T-helper 2 cell treated with Interferon-gamma antibody and Interleukin-4, amounts not matched to agents 5 μg/mL and 100 μg/mL, for 36 hours (primary cell): ENCODE measurements at places on chromosomes 16 and 17.

DNA sequence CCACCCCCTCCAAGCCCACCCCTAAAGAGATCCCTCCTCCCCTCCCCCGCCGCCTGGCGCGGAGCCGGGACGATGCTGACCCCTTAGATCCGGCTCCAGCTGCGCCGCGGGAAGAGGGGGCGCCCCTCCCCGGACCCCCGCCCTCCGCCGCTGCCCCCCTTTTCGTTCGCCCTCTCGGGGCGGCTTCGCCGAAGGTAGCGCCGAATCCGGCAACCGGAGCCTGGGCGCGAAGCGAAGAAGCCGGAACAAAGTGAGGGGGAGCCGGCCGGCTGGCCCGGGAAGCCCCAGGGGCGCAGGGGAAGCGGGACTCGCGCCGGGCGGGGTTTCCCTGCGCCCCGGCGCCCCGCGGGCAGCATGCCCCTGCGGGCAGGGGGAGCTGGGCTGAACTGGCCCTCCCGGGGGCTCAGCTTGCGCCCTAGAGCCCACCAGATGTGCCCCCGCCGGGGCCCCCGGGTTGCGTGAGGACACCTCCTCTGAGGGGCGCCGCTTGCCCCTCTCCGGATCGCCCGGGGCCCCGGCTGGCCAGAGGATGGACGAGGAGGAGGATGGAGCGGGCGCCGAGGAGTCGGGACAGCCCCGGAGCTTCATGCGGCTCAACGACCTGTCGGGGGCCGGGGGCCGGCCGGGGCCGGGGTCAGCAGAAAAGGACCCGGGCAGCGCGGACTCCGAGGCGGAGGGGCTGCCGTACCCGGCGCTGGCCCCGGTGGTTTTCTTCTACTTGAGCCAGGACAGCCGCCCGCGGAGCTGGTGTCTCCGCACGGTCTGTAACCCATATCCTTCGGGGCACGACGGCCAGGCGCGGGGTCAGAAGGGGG is 623 bp downstream of the CACNA1G start:
- no peak for DNase-seq

GRCh38 chr16:86322806-86323205 is 187.5 kb upstream of the FOXF1 start:
- DNase-seq: no peak

DNA sequence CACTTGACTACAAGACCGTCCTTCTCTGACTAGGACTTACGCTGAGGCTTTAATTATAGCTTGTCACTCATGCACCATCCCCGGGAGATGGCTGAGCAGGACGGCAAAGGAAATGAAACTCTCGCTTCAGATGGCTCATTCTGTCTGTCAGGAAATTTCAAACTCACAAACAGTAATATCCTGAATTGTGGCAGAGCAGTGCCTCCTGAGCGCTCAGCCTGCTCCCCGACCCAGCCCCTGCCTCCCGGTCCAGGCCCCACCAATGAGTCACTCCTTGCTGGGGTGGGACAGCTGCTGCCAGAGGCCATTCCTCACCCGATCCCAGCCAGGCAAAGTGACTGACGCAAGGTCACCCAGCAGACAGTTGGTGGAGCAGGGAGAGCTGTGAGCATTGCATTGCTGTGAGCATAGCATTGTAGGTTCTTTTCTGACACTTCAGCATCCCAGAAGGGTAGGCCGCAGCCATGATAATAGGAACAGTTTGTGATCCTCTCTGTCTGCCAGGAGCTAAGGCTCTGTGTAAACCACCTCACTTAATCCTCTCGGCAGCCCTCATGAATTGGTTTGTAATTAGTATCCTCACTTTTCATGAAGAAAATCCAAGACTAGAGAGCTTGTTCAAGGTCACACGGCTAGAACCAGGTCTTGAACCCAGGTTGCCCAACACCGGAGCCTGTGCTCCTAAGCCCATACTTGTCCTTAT is 20.9 kb downstream of the CCDC182 start:
- no peak for DNase-seq

DNA sequence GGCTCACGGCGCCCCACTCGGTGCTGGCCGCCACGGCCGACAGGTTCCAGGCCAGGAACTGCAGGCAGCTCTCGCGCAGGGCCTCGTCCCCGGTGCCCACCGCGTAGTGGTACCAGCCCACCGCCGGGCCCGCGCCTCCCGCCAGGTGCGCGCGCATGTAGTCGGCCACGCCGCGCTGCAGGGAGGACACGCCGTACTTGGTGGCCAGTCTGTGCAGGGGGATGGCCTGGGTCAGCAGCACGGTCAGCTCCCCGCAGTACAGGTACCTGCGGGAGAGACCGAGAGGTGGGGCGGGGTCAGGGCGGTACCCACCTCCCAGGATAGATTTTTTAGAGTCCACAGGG is 4.2 kb downstream of the BTBD17 start:
- DNase-seq: no peak

DNA sequence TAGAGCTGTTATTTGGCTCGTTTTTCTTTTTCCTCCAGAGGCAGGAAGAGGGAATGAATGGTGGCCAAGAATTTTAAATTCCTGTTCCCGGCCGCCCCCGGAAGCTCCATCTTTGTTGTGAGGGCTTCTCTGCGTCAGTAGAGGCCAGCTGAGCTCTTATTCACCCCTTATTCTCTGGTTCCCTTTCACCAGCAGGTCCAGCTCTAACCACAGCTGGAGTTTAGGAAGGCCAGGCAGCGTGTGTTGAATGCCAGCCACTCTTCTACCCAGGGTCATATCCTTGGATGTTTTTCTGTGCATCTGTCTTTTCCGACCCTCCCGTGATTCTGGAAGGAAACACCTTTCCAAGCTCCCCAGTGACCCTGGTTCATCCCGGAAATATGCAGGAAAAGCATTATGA is 570.5 kb downstream of the WWOX start:
- no peak for DNase-seq

DNA sequence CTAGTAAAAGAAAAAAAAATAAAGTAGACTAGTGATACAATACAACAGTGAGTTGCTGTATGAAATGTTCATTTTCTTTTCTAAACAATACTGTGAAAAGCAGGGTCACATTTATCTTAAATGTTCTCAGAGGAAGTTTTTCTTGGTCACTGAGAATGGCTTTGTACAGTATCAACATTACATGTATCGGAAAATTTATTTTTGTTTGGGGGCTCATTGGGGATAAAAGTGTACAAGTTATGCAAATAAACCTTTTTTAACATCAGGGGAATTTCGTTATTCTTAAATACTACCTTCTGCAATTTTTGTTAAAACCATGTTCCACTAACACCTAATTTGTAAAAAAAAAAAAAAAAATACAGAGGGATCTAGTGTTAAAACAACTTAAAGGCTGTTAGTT is 8.7 kb upstream of the ZNF594 start:
- DNase-seq: no peak

GRCh38 chr17:49742166-49742638 is 21.7 kb downstream of the FAM117A start:
- no peak for DNase-seq

DNA sequence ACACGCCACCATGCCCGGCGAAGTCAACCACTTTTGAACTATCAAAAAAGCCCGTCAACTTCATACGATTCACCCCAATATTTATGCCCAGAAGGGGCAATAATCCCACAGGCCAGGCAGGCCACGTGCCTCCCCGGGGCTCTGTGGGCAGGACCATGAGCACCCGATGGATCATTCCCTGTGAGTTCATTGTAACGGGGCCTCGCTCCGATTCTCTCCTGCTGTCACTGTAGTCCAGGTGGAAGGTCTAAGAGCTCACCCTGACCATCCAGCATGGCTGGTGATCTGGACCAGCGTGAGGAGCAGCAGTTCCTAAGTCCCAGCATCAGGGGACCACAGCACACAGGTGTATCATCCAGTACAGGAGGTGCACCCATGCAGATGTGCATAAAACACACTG is 77.5 kb upstream of the DOC2B start:
- DNase-seq: no peak

GRCh38 chr17:6666077-6666521 is 14.5 kb downstream of the C17orf100 start:
- no peak for DNase-seq

DNA sequence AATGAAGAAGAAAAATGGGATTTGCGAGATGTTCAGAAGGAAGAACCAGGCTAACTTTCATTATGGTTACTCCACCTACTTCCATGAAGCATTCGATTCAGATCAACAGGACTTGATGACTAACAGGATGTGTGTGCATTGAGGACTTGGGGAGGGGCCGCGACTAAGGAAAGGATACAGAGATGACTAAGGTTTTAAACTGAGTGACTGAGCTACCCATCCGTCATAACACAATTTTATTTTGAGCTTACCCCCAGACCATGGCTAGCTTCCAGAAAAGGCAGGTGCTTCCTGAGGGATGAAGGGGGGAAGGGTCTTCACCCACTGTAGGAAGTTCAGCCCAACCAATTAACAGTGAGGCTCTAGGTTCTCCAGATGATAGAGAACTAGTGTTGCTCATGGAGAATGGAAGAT is 2.5 kb upstream of the CDYL2 start:
- peak; percentile 76 for DNase-seq

- no peak for DNase-seq
Measured at GRCh38 chr16:84314373-84314772, 19.7 kb downstream of the WFDC1 start.

DNA sequence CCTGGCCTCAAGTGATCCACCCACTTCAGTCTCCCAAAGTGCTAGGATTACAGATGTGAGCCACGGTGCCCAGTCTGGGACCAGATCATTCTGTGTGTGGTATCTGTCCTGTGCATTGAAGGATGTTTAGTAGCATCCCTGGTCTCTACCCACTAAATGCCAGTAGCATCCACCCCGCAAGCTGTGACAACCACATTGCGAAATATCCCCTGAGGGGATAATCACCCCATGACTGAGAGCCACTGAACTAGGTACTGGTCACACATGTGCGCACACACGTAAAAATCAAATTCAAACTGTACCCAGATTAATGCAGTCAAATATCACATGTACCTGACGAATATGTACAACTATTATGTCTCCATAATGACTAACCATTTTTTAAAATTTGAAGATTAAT is 35.8 kb downstream of the TEKT5 start:
- DNase-seq: no peak

GRCh38 chr16:56972403-56973293 is 10.9 kb downstream of the CETP start:
- no peak for DNase-seq

DNA sequence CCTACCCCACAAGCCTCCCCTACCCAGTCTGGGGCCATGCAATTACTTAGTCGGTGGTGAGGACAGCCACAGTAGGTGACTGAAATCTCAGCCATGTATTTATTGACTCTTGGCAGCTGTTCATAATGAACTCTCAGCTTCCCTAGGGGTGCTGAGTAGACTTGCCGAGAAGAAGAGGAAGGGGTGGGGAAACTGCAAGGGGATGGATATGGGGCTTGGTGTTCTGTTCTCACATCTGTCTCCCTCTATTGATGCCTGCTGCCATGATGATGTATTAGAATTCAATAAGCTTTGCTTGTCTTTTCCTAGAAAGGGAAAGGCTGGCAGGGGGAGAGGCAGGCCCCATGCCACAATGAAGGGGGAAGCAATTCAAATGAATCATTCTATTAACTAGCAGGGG is 112.9 kb downstream of the GP2 start:
- no peak for DNase-seq

- no peak for DNase-seq
Measured at GRCh38 chr17:76683921-76684745, 26.6 kb downstream of the MXRA7 start.

- no peak for DNase-seq
Measured at GRCh38 chr16:19132255-19132654, 18.5 kb downstream of the ITPRIPL2 start.

DNA sequence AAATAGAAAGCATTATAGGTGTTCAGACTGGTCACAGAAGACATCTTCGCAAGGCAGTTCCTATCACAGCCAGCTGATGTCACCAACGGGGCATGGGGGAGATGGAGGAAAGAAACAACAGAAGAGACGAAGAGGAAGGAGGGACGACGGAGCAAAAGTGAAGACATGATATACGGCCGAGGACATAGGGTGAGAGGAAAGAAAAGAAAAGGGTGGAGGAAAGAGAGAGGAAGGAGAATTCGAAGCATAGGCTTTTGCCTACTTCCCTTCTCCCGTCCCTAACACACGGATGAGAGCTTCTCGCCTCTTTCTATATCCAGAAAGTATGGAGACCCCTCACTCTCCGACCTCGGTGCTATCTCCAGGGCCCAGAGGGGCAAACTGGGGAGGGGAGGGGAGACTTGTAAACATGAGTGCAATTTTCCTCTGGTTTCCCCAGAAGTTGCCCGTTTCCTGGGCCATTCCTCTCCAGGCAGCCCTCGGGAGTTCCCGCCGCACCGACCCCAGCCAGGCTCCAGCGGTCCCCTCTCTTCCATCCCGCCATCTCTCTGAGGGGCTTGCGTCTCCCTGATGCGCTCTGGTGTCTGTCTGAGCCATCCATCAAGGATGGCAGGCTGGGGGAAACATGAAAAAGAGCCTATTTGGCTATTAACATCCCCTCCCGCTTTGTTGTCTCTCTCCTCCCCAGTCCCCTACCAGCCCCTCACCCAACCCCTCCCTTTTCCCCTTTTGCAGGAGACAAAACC is 26.0 kb downstream of the COPZ2 start:
- peak; percentile 20 for DNase-seq

- no peak for DNase-seq
Measured at GRCh38 chr17:11882716-11883115, 114.6 kb downstream of the ZNF18 start.
